Gastrocnemius medialis (tissue), 4 donors: ENCODE measurements at places on chromosomes 7 and 10. TPM values are rescaled to one million over a fixed set of nuclear protein-coding genes. Genes with fewer than 3 reads are reported as not detected.

DNA sequence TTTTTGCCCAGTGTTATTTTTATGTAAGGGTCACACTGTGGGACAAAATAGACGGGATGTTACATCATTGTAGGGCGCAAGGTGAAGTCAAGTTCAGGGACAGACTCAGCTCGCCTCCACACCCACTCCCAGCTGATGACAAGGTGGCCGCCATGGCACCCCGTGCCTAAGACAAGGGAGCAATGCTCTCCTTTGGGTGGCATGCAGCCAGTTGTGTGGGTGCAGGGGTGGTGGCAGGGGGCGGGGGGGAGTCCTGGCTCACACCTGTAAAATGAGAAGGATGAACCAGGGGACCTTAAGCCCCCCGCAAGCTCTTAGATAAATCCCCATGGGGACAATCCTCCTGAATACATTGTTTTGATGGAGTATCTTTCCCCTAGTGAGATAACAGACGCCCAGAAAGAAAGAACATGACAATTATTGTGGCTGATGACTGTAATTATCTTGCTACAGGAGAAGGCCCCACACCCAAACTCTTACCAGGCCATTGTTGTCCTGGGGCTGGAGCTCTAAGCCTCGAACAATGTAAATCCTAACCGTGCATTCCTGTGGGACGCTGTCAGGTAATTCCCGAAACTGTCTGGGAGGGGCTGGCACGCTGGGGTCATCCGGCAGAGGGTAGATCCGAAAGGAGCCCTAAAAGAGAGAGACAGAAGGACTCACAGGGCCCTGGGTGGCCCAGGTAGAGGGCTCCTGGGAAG lies 148.7 kb downstream of the MYOF start:
- H3K36me3 ChIP-seq, result peaks cover 5% of the 10 kb centered on the region
- no peaks in the 10 kb centered on the region for H3K4me1 ChIP-seq
- no peak overlapping the region for H3K4me3 ChIP-seq
- no peaks in the 10 kb centered on the region for H3K27me3 ChIP-seq

GRCh38 chr7:139718859-139719258 lies 58.9 kb downstream of the HIPK2 start:
- no peaks in the 10 kb centered on the region for H3K36me3 ChIP-seq
- H3K4me1 ChIP-seq, result peaks cover 41% of the 10 kb centered on the region
- DNase-seq, result no peak
- H3K27ac ChIP-seq, result no peak overlapping the region

DNA sequence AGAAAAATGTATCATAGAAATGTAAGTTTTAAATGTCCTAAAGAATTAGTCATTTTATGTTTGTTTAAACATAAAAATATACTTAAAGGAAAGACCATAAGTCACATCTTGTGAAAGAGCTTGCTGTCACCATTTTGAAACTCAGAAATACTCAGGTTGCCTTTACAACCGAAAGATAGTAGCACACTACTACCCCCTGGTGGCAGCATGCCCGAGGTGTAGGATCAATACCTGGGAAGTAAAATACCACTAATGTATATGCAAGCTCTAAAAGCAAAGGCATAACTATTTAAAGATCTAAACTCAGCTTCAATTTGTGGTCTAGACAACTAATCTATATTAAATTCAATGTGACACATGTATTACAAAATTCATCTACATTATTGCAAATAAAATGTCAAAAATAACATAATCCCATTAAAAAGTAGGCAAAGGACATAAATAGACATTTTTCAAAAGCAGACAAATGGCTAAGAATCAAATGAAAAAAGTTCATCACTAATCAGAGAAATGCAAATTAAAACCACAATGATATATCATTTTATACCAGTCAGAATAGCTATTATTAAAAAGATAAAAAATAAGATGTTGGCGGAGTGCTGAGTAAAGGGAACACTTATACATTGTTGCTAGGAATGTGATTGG lies 47.7 kb upstream of the FGL2 start:
- H3K4me1 ChIP-seq, result peaks cover 7% of the 10 kb centered on the region
- no peak overlapping the region for H3K27ac ChIP-seq
- no peaks in the 10 kb centered on the region for H3K27me3 ChIP-seq
- no peak overlapping the region for H3K4me3 ChIP-seq

Gene ADD3
- total RNA-seq, result 20.7 TPM
